Stimulated activated CD8-positive, alpha-beta memory T cell treated with anti-CD3 and anti-CD28 coated beads, Interleukin-2, amount 100 ng/mL, for 1 hour (primary cell): ENCODE measurements at places on chromosomes 2 and 18.

- DNase-seq = no peak
Observed at GRCh38 chr18:3348176-3348575, 86.2 kb downstream of the MYL12B start.

DNA sequence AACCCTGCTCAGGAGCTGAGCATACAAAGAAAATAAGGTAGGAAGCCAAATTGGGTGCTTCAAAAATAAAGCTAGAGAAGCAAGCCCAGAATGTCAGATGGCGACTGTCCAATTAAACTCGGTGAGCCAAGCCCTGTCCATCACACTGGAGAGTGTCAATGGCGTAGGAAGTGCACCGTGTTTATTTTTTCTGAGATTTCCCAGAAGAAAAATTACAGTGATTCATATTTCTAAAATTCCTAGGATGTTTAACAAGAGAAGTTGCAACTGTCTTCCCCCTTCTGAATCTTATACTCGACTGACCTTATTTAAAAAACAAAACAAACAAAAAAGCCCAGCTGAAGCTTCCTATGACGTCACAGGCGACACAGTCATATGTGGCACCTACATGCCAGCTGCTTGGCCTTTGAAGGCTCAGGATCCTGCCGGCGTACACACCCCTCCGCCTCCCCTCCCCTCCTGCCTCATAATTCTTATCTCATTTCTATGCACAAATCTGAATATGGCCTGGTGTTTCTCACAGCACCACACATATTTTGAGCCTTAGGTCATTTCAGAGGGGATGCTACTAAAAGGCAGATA is 60.8 kb downstream of the MBP start:
- DNase-seq = no peak

- no peak for DNase-seq
Observed at GRCh38 chr2:61529944-61530735, 8.0 kb downstream of the XPO1 start.

GRCh38 chr18:60649842-60650536 is 277.4 kb upstream of the MC4R start:
- no peak for DNase-seq

- no peak for DNase-seq
Observed at GRCh38 chr2:60529136-60529784, 24.2 kb downstream of the BCL11A start.

DNA sequence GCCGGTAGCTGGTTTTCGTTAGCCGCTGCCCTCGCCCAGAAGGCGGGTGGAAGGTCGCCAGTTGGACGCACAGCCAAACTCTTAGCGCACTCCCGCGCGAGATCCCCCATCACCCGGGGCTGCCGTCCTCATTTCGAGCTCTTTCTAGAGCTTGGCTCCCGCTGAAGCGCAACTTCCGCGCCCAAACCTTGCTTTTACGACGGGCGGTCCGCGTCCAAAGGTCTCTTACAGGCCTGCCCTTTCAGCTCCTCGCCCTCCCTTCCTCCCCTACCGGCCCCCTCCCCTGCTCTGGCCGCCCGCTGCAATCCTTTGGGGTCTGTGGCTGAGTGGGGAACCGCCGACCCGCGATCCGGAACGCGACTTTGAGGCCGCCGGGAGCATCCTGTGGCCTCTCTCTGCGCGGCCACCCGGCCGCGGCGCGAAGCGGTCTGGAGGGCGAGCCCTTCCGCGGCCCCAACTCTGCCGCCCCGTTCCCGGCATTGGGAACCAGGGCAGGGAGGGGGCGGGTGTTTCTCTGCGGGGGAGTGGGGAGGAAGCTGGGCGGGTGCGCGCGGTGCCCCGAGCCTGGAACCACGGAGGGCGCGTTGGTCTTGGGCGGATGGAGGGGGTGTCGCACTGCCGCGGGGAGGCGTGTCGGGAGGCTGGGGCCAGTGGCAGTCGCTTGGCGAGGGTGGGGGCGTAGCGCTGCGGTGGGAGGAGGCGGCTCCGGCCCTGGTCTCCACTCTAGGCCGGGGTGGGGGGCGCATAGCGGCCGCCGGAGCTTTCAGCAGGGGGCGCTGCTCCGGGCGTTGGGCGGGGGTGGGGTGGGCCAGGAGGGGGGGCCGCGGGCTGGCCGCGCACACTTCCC is at the start of gene GDF7:
GDF7 (plus strand) TSS at position 841 of the 847 bp plus-strand sequence. CDS start 96 bp downstream, outside the sequence.
- no peak for DNase-seq

DNA sequence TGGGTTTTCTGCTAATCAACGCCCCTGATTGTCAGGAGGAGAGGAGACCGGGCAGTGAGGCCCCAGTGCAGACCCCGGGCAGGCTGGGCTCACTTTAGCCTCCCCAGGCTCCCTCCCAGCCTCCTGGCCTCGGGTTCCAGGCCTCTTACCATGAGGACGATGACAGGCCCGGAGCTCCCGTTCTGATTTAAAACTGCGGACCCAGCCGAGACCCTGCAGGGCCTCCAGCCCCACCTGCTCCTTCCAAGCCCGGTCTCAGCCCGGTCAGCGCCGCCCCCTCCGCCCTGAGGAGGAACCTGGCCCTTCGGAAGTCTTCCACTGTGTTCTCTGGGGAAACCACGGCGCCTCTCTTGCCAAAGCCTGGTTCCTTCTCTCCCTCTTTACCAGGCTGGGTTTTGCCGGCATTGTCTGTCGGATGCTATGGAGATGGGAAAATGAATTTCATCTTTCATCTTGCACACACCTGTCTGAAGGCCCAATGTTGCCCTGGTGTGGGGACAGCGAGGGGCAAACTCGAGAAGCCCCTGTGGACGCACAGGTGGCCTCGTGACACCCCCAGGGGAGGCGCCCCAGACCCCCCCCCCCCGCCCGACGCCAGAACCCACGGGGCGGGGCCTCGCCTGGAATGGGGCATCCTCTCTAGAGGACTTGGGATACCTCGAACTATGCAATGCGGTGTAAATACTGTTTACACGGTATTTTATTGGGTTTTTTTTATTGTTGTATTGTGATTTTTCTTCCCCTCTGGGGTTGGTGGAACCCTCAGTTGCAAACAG is 37.7 kb upstream of the CTDP1 start:
- DNase-seq = no peak

- no peak for DNase-seq
Observed at GRCh38 chr18:79870301-79871025, 72.7 kb downstream of the KCNG2 start.

GRCh38 chr2:195683174-195683573 is 26.1 kb downstream of the SLC39A10 start:
- no peak for DNase-seq

DNA sequence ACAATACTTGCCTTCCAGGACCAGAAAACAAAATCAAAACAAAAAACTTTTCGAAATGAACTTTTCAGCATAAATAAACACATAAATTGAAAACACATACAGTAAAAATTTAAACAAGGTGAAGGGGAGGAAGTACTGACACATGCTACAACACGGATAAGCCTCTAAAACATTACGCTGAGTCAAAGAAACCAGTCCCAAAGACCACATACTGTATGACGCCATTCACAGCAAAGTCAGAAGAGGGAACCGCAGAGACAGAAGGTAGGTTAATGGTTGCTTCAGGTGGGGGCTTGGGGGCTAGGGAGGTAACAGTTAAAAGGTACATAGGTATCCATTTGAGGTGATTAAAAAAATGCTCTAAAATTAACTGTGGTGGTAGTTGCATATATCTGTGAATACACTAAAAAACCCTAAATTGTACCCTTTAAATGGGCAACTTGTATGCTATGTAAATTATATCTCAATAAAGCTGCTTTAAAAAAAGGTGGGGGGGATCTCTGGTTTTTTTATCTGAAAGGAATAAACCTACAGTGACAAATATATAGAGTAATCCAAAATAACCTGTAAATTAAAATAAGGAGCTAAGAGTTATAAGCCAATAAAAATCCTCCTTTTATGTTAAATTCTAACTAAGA is 7.1 kb downstream of the COX7A2L start:
- DNase-seq = no peak

DNA sequence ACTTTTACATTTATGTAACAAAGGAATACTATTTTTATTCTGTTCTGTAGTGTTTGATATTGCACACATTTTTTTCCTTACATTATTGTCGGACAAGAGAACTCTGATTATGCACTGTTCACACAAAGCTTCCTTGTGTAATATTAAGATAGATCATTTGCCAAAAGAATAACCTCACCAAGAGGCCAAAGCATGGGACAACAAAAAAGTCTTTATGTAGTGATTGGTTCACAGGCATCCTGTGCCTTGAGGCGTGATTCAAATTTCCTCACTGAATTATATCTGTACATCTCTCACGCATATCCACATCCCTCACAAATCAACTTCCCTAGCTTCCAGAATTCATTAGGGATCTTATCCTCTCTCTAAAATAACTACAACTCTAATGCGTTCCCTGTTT is 642.7 kb downstream of the NR4A2 start:
- no peak for DNase-seq

DNA sequence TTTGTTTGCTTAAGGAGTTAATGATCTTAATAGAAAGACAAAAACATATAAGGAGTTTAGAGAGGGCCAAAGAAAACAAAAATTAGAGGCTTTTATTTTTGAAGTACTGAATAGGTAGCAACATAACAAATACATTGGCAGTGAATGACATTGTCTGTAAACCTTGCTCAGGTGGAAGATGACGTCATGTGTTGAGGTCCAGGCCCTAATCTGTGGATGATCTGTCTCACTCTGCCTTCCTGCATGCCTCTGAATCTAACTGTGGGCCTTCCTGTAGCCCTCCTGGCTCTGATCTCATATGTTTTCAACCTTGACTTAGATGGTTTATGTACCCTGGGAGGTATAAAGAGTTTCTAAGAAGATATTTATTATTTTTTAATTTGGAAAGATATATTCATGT is 58.1 kb upstream of the DYNAP start:
- DNase-seq = no peak

DNA sequence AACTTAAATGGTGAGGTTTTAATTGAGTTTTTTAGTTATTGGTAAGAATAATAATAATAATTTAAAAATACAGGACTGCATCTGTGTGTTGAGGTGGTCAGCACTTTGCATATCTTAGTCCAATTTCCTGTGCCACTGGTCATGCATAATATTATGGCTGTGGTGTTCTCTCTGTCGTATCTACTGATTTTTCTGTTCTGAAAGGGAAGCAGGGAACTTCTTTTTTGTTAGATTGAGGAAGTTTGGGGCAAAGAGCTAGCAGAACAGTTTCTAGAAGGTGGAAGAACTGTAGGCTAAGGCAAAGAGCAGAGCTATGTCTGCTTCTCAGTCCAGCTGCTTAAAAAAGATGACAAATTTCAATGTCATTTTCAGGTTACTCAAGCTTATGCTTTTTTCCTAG is 74.3 kb downstream of the XRCC5 start:
- no peak for DNase-seq

DNA sequence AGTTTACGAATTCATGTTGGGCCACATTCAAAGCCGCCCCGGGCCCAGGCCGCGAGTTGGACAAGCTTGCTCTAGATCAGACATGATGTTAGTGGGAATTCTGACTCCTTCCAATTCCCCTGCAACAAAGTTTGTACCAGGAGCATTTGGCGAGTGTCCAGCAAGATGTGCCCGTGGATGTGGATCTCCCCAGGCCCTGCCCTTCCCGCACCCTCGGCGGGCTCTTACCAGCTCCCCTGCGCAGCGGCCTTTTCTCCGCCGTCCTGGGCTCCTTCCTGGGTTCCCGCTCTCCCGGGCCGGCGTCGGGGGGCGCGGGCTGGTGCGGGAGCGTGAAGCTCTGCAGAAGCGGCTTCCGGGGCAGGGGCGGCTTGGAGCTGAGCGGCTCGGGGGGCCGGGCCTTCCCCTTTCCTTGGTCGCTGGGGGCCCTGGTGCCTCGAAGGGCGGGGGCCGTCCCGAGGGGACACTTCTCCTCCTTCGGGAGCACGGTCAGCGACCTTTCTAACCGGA is 90.8 kb upstream of the MGAT4A start:
- DNase-seq = no peak

- no peak for DNase-seq
Observed at GRCh38 chr2:237236188-237236587, 150.5 kb downstream of the COPS8 start.

GRCh38 chr2:144323946-144324345 is 196.0 kb downstream of the ZEB2 start:
- DNase-seq = no peak

- DNase-seq = no peak
Observed at GRCh38 chr2:63058144-63058920, 7.7 kb downstream of the OTX1 start.

DNA sequence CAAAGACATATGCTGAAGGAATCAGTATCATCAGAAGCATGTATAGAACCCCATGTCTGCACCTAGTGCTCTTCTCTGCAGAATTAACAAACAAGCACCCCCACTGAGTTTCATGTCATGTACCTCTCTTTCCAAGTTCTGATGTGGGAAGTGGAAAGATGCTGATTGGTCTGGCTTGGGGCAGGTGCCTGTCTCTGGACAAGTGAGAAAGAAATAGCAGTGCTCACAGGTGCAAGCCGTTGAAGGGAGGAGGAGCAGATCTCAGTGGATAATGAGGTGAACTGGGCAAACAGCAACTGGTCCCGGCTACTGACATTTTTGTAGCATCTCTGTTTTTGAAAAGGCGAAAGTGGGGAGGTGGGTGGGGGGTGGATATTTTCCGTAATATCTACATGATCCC is 17.5 kb upstream of the ACVR1 start:
- no peak for DNase-seq

DNA sequence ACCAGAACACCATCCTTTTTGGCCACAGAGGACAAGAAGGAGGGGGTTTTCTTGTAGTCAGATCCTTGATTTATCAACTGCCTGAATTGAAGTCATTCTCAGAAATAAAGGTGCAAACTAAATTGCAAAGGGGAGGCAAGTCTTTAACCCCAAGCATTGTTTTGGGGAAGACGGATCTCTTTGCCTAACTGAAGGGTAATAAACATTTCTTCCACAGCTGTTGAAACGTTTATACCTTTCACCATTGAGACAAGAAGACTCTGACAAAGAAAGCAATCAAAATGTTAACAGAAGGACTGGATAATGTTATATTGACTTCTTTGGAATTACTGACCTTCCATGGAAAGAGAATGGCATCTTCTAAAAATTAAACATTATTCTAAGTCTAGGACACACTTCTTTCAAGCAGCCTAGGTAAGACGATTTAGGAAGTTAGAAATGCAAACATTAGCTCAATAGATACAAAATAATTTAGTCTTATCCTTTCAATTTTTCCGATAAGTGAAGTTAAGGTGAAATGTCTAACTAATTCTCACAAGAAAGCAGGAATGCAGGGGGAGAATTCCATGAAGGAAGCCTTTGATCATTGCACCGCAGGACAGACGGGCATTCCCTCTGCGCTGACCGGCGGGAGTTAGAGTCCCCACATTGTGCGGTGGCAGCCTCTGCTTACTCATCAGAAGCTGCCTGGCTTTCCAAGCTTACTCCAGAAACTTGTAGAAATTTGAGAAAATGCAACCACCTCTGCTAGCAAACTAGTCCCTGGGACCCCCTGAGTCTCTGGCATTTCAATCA is 69.4 kb upstream of the COPS8 start:
- DNase-seq = no peak
